ENCODE measurements at places on chromosomes 3 and 15.

DNA sequence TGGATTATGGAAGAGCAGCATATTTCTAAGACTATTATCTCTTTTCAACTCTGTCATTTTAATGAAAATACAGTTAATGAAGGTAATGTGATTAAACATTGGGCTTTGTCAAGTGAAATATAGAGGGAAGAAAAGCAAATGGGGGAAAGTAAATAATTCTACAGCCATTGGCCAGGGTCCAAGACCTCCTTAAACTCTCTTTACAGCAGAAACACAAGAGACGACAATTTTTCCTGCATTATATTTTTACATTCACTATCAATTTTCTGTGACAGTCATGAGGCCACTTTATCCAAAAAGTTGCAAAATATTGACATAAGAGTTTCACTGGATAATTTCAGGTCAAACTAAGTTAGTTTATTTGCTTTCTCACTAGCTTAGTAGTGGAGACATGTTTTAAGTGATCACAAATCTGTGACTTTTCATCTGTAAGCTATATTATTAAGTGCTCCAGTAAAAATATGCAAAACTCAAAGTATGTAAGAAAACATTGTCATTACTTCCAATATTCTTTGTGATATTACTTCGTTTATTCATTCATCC, 385.9 kb upstream of the DPH6 start:
- no peak for ATAC-seq

- no peak for ATAC-seq
These were observed 14.5 kb downstream of the GOLIM4 start for GRCh38 chr3:168081171-168081771.

DNA sequence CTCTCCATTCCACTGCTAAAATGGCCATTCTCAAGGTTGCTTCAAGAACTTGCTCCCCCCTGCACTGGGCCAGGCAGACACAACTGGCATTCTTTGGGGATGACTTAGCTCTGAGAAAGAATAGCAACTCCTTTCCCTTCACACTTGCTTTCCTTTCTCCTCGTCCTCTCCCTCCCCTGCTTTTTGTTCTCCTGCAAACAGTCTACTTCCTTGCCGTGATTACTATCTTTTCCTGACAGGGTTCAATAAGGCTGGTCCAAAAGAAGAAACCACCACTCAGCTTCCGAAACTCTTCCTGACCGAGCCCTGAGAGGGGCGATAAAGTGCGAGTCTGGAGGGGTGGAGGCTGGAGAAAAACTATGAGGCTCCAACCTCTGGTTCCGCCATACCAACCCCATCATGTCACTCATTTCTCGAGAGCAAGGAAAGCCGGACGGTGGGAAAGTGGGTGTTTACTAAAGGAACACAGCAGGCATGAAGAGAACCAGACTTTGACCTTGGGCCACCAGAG, 5.0 kb downstream of the AMOTL2 start:
- ATAC-seq = no peak

GRCh38 chr3:57791245-57791644, 35.1 kb downstream of the SLMAP start:
- no peak for ATAC-seq

GRCh38 chr15:80932513-80932815, 57.2 kb downstream of the MESD start:
- no peak for ATAC-seq

DNA sequence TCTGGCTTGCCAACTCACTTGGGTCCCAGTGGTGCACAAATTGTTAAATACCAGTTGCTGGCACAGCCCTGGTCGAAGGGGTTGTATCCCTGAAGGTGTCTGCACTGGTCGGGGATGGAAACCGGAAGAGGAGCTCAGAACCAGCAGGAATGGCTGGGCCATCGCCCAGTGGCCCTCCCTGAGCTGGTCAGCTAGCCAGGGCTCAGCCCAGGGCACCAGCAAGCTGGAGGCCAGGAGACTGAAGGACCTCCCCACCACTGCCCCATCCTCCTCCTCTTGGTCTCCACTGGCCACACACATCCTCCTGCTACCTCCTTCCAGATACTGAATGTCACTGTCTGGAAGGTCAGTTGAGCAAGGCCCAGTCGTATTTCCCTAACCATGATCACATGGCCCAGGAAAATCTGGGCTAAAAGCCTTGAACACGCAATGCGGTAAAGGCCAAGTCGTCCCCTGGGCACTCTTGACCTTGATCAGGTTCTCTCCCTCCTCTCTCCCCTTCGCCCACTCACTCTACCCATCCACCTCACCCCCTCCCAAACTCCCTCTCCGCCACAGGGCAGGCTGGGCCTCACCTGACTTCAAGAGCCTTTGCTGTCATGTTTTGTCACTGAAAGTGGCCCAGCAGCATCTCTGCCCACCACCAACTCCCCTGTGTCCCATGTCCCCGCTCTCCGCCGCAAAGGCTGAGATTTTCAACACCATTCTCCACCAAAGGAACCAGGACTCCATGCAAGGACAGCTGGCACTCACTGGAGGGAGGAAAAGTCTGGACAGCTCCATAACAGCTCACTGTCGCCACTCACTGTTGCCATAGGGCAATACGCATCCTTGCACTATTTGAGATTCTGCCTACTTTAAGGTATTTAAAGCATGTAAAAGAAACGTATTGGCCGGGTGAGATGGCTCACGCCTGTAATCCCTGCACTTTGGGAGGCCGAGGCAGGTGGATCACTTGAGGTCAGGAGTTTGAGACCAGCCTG, 12.1 kb downstream of the ZDHHC19 start:
- ATAC-seq = no peak

GRCh38 chr3:25265284-25265683, 162.8 kb upstream of the RARB start:
- ATAC-seq = no peak

DNA sequence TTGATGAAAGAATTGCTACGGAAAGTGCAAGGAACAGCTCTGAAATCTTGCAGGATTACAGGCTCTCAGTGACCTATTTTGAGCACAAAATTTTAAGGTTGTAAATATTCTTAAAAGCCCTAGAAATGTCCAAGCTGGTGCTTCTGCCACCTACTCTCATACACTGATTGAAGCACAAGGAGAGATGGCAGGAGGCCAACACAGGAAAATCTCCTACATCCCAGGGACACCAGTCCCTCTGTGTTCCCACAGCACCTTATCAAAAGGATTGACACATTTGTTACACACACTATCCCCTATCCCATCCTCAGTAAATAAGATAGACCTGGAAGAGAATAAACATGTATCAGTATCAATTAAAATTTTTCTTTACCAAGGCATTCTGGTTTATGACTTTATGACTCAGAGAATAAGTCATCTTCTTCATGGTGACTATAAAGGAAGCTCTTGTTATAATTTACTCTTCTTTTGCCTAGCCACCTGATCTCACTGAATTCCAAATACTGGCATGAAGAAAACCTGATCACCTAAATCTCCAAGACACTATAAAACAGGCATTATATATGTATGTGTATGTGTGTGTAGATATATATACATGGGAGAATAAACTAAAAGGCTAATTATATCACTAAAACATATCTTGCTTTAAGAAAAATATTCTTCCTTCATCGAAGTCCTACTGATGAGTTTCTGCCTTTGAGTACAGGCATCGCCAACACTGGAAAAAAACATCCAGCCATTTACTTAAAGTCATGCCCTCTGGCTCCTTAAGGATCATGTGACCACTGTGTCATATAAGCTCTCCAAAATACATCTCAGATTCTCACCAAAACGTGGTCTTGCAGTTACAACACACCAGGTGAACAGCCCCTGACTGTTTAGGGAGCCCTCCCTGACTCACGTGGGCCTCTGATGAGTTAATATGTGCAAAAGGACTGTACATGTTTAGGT, 208.1 kb upstream of the NR2F2 start:
- ATAC-seq = no peak

DNA sequence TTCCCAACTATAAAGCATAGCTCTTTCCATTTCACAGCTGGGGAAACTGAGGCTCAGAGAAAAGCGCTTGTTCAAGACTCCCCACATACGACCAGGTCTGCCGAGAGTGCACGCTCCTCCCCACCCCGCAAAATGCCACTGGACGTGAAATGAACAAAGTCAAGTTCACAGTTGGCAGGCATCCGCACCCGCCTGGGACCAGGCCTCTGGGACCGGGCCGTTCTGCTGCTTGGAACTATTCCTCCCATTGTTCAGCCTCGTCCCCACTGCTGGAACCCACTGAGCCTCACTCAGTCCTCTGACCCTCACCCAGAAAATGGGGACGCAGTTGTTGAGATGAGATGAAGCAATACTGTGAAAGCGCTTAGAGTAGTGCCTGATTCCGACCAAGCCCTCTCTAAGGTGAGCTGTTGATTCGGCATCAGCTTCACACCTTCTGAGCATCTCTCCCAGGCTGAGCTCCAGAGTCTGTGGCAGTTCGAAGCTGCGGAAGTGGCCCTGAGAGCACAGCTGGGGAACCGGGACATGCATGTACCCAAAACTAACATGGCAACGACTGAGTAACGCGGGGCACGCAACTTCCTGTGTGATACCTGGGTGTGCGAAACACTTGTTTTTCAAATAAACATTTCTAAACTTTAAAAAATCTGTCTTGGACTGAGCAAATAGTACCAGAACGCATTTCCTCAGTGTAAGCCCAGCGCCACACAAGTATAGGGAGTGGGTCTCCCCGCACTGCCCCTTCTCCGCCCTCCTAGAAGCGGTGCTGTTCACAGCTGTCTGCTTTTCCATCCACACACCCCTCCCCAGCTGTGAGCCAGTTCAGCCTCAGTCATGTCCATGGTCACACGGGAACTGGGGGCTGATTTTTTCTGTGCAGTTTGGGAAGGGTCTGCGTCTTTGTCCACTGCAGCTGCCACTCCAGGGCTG, 93.4 kb downstream of the CHSY1 start:
- ATAC-seq = no peak

DNA sequence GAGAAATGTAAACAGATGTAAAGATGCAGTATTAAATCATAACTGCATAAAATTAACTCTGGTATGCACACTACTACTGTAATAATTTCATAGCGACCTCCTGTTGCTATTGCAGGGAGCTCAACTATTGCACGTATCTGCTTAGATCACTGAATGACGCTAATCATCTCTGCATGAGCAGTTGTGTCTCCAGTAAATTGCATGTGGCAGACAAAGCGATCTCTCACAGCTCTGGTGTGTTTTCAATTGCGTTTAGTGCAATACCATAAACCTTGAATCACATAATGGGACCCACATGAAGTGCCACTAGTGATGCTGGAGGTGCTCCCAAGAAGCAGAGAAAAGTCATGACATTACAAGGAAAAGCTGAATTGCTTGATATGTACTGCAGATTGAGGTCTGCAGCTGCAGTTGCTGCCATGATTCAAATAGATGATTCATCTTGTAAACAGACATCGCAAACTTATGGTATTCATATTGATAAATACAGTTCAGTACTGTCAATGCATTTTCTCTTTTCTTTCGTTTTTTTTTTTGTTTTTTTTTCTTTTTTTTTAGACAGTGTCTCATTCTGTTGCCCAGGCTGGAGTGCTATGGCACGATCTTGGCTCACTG, 30.2 kb upstream of the LCTL start:
- ATAC-seq = no peak

DNA sequence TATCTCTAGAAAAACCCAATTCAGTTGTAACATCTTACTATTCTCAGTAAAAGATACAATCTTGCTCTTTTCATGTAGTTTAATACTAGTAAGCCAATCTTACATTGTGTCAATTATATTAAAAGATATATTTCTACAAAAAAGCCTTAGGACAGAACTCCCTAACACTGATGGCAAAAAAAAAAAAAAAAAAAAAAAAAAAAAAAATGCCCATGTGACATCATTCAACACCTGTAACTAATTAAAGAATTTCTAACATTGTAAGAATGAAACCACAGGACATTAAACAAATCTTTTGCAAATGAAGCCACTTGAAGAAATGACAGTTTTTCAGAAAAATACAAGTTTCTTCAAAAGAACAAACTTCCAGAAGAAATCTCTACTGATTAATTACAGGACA, 119.8 kb downstream of the SUCLG2 start:
- no peak for ATAC-seq

- ATAC-seq = peak; percentile 64
These were observed 15.8 kb downstream of the SLC9A9 start for GRCh38 chr3:143832433-143832832.

- ATAC-seq = no peak
These were observed 308.1 kb upstream of the COL8A1 start for GRCh38 chr3:99330281-99330680.

GRCh38 chr15:71203586-71204474, 88.6 kb downstream of the THSD4 start:
- ATAC-seq = no peak
